ENCODE measurements at places on chromosomes 7 and 10.

DNA sequence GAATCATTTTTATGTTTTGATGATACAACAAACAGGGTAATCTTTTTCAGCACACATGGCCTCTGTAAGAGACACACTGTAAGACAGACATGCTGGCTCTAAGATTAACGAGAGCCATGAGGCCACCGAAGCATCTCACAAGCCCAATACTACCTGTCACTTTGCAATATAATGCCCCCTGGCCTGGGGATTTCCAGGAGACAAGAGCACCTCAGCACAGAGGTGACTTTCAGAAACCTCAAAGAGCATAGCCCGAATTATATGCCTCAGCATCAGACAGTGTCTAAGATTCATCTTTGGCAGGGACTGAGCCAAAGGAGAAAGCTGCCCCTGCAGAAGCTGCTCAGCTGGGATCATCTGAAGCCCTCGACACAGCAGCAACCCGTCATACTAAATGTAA lies 44.2 kb upstream of the TMEM213 start:
- DNase-seq, result no peak

- peak; percentile 32 for DNase-seq
Observed at GRCh38 chr10:96642973-96643372, 56.2 kb upstream of the TM9SF3 start.

GRCh38 chr7:130943336-130943901 lies 209.4 kb upstream of the KLF14 start:
- no peak for DNase-seq

DNA sequence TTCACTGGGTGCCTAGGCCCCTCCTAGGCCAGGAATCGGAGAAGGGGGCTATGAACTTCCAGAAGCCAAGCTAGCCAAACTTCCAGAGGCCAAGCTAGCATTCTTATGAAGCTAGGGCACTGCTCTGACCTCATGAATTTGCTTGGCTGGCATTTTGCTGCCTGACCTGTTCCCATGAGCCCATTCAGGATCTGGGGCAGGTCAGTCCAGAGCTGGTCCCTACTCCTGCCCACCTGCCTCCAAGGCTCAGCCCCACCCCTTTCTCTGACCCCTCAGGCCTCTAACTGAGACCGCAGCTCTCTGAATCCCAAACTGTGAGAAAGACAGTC lies 1.3 kb upstream of the PPIF start:
- no peak for DNase-seq

GRCh38 chr7:116984917-116985316 lies 31.6 kb downstream of the ST7 start:
- DNase-seq, result no peak

- no peak for DNase-seq
Observed at GRCh38 chr7:73395538-73396503, 37.8 kb upstream of the FZD9 start.

DNA sequence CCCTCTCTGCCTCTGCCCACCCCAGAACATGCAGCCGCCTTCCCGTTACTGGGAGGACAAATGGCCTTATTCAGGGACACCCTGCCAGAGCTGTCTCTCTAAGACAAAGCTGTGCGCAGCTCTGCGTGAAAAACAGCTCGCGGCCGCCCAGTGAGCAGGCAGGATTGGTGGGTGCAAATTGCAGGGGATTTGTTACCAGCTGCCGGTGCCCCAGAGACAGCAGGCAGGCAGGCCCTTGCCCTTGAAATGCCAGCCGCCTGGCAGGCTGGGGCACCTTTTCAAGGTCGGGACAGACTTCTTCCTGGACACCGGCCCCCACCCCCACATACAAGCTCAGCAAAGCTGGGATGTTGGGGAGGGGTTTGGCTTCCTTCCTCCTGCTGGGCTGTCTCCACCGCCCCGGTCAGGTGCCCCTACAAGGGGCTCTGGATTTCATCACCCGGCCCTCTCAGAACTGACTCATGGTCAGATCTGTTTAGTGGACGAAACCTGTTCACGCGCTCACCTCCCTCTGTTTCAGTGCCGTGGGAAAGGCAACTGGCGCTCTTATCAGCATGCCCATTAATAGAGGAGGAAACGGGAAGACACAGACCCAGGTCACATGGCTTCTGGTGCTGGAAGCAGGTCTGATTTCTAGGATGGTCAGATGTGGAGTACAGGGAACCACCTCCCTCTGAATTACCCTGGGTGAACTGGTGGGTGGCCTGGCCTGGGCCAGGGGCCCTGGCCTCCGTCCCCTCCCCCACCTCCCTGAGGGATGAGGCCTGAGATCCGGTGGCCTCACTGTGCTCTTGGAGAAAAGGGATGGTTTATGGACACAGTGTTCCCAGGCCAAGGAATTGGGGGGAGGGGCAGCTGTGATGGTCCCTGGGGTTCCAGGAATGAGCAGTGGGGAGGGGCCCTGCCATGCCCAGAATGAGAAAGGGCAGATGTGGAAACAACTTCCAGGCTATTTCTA lies 123.9 kb upstream of the PPIF start:
- no peak for DNase-seq

- DNase-seq, result no peak
Observed at GRCh38 chr7:31487071-31487470, 26.8 kb upstream of the ITPRID1 start.

- no peak for DNase-seq
Observed at GRCh38 chr7:80659120-80660055, 20.9 kb downstream of the CD36 start.

GRCh38 chr7:69832356-69832755 lies 234.1 kb downstream of the AUTS2 start:
- no peak for DNase-seq

DNA sequence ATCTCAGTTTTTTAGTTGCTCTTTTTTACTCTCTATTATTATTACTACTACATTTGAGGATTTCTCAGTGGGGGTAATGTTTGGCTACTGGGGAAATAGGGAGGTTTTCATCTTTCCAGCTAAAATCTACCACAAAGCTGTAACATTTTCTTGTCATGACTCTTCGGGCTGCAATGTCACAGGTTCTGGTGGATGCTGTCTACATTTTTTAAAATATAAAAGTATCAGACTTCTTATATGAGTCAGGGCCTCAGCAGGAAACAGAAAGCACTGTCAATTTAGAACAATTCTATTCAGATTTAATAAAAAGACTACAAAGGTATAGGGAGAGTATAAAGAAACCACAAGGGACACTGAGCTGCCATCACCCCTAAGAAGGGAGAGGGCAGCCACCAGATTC lies 61.6 kb downstream of the DNAJC12 start:
- DNase-seq, result no peak

GRCh38 chr10:21510241-21511094 lies 15.0 kb downstream of the SKIDA1 start:
- no peak for DNase-seq

DNA sequence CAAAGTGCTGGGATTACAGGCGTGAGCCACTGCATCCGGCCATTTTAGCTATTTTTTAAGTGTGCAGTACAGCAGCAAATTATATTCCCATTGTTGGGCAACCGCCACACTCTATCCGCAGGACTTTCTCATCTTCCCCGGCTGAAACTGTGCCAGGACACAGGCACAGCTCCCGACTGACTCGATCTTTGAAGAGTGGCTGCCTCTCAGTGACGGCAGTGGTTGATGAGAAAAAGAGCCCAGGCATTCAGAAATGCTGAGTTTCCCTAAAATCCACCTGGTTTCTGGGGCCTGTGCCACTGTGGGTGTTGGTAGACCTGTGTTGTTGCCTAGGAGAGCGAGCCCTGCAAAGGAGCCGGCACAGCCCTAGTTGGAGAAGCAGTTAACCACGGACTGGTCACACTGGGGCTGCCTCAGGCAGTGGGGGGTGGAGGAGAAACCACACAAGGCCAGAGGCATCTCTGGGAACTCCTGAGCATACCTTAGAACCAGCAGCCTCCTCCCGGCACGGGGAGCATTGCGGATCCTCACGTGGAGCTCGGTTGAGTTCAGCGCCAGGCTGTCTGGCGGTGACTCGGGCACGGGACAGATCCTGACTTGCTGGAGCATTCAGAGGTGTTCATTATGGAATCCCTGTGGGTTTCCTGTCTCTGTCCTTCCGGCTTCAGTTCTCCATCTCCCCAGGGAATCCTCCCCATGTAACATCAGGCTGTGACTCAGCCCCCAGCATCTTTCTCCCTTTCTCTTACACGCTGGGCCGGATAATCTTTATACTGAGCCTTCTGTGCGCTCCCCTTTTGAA lies 16.2 kb downstream of the PFKFB3 start:
- DNase-seq, result no peak

DNA sequence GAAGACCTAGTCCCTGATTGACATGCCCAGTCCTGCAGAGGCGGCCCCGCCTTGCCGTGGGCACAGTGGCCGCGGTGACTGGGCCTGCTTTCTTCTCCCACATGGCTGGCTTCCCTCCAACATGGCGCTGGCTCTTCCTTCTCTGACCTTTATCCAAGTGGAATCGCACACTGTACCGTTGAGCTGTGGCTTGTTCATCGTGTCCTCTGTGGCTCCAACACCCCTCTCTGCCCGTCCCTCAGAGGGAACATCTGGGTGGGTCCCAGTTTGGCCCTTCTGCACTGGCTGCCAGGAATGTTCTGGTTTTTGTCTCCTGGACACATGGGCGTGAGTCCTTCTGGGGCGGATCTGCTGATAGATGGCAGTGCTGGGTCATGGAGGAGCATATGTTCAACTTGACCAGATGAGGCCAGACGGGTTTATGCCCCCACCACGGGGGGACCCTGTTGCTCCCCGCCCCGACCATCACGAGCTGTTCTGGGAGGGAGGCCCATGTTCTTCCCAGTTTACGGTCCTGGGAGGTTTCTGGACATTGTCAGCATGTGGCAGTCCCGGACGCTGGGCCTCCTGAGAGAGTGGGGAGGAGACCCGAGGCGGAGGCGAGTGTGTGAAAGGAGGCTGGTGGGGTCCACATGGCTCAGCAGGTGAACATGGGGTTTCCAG lies 63.5 kb downstream of the LHPP start:
- DNase-seq, result no peak

- DNase-seq, result no peak
Observed at GRCh38 chr7:90488220-90488619, 18.8 kb downstream of the PTTG1IP2 start.

All from stimulated activated CD8-positive, alpha-beta memory T cell treated with anti-CD3 and anti-CD28 coated beads, Interleukin-7, amount 100 ng/mL, for 24 hours (primary cell).